ENCODE measurements at places on chromosomes 7 and 10. TPM values are rescaled to one million over a fixed set of nuclear protein-coding genes. Genes with fewer than 3 reads are reported as not detected.

DNA sequence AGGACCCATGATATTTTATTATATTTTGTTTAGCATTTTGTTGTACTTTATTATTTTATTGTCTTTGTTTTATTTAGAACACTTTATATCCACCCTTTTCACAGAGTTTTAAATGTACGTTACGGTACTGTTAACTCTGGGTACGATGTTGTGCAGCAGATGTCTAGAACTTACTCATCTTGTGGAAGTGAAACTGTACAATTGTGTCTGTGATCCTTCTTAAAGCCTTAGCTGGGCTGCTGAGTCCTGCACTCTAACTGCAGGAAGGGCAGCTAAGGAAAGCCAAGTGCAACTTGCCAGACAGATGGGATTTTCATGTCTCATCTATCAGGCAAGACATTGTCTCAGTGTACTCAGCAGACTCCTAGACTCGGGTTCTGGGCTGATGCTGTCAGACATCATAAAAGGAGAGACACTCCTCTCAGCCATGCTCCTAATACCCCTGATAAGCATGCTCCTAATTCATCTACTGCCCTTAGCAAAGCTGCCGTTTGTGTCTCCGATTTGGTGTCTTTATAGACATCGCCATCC lies 14.6 kb upstream of the INSYN2A start:
- no peak overlapping the region for H3K4me3 ChIP-seq
- DNase-seq = no peak
- H3K4me1 ChIP-seq = no peaks in the 10 kb centered on the region
- H3K36me3 ChIP-seq = no peaks in the 10 kb centered on the region
- no peak overlapping the region for H3K27ac ChIP-seq

DNA sequence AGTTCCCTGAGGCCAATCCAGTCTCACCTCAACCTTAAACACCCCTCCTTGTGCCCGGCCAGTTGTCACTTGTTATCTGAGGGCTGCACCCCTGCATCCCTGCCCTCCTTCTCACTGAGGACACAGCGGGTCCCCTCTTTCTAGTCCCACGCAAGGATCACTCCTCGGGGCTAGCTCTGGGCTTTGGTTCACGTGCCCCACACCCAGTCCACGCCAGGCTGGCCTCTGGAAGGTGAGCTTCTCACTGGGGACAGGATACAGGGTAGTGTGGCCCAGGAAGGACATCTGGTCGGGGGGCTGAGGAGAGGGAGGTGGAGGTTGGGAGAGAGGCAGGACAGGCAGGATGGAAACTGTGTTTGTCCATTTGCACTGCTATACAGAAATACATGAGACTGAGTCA lies 25.5 kb downstream of the UPP1 start:
- H3K27ac ChIP-seq = no peak overlapping the region
- H3K4me3 ChIP-seq = no peak overlapping the region
- peaks cover 6% of the 10 kb centered on the region for H3K27me3 ChIP-seq
- no peaks in the 10 kb centered on the region for H3K36me3 ChIP-seq

GRCh38 chr10:44706745-44707144 lies 204.4 kb upstream of the TMEM72 start:
- no peaks in the 10 kb centered on the region for H3K36me3 ChIP-seq
- no peaks in the 10 kb centered on the region for H3K27me3 ChIP-seq
- H3K27ac ChIP-seq = no peak overlapping the region
- DNase-seq = no peak
- H3K4me1 ChIP-seq = no peaks in the 10 kb centered on the region

GBX1 gene
- total RNA-seq = not detected

HKDC1 gene
- total RNA-seq = 2.7 TPM

SPOCK2 gene
- total RNA-seq = 51.9 TPM
